ENCODE measurements at places on chromosomes 13 and 19.

GRCh38 chr19:38739440-38740256 is 4.6 kb downstream of the CAPN12 start:
- DNase-seq = no peak

DNA sequence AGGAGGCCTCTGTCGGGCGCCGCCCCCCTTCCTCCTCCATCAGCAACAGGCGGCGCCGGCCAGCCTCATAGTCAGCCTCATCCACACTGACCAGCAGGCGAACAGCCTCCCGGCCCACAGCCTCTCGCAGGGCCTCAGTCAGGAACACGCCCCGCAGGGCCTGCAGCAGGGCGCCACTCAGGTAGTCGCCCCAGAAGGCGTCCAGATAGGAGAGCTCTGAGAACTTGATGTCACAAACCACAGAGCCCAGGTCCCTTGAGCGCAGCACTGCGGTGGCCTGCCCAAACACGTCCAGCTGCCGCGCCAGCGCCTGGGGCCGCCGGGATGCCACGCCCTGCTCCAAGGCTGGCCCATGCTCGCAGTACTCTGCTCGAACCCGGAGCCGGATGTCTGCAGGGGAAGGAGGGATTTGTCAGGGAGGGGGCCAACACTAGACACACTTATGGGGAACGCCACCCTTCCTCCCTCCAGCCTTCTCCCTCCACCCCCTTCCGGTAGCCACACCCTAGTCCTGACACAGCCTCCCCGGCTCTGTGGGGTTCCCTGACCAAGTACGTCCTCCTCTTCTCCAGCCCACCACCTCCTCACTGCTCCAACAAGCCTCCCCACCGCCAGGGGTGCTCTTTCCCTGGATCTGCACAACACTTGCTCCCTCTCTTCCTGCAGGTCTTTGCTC is 17.9 kb downstream of the DEDD2 start:
- DNase-seq = peak; percentile 74

DNA sequence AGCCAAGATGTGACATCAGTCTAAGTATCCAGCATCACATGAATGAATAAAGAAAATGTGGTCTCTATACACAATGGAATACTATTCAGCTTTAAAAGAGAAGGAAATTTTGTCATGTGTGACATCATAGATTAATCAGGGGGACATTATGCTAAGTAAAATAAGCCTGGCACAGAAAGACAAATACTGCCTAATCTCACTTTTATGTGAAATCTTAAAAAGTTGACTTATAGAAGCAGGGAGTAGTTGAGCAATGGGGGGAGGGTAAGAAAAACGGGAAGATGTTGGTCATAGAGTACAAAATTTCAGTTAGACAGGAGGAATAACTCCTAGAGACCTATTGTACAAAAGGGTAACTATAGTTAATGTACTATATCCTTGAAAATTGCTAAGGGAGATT is 10.4 kb upstream of the LCP1 start:
- DNase-seq = no peak

DNA sequence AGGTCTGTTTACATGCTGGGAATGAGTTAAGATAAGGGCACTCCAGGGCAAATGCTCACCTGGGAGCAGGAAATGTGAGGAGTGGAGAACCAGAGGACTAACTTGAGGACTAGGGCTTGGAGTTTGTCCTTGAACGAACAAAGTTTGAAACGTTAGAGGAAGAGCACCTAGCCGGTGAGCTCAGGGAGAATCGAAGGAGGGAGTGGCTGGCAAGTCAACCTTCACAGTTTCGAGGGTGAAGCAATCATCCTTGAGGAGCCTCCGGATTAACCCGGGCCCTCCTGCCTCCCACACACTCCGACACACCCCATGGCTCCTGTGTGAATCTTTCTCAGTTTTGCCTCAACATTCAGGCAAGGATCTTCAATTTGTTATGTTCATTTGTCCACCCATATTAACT is 58.6 kb downstream of the LMO7 start:
- no peak for DNase-seq

GRCh38 chr19:39915101-39915847 is 19.2 kb downstream of the FCGBP start:
- no peak for DNase-seq

DNA sequence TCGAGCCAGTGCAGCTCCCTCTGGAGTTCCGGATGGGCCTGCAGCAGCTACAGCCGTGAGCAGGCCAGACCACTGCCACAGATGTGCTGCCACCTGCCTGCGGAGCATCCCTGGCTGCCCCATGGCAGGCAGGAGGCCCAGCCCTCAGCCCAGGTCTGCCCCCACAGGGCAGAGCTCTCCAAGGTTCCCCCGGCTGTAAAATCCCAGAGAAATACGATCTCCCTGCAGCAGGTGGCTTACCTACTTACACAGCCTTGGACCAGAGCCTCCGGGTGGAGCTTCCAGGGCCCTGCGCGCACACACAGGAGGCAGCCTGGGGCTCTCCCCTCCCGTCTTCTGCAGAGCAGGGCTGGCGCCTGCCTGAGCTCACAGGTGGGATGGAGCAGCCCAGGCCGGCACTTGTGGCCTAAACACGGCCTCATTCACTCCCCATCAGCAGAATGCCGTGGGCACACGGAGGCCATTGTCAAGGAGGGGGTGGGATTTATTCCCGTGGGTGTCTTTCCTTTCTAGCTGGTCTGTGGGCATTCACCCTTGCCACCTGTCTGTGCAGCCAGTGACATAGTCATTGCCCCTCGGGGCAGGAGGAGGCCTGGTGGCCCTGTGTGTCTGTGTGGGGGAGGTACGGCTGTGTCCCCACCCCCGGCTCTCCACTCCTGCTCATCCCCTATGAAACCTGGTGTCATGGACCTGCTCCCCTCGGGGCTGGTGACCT is 118.0 kb downstream of the KDM4B start:
- peak; percentile 93 for DNase-seq

DNA sequence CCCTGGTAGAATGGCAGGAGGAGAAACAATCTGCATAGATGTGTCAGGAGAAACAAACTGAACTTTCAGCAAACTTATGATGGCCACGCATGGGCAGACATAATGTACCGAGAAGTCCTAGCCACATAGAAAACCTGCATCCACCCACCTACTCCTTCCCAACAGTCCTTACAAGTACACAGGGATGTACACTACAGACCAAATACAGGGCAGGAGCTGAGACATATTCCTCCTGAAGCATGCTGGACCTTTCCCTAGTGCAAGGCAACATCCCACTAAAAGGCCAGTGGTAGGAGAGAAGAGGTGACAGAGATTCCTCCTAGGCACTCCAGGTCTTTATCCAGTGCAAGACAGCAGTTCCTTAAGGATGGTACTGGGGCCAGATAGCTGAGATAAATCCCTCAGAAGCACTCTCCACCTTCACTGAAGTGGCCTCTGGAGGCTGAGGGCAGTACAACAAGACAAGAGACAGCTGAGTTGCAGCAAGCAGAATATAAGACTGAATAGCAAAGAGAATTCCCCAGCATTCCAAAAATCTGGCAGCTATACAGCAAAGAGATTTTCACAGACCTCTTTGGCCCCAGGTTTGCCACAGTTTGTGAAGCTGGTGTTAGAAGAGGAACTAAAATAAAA is 18.3 kb downstream of the VWA8 start:
- DNase-seq = no peak

DNA sequence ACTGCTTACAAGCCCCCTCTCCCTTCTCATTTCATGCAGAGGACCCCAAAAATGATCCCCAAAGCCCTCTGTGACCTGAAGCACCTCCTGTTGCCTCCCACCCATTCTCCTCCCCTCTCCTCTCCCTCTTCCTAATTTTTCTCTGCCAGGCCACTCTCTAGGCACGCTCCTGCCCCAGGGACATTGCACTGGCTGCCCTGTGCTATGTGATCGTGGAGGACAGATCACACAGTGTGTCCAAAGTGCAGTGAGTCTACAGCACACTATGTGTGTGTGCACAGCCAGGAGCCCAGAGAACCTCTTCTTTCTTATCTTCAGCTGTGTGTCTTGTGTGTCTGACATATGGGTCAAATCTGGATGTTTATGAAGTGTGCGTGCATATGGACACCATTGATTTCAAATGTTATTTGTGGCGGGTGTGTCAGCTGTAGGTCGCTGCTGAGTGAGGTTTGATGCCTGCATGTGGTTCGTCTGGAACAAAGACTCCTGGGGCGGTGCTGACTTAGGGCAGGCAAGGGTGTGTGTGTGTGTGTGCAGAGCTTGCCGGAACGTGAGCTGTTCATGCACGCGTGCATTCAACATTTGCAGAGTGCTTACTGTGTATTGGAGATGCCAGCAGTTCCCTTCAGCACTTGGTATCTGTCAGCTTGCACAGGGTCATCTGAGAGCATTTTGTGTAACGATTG is 2.1 kb upstream of the KLHL26 start:
- DNase-seq = peak; percentile 13

- DNase-seq = no peak
Measured at GRCh38 chr13:34031610-34032009, 213.7 kb downstream of the RFC3 start.

DNA sequence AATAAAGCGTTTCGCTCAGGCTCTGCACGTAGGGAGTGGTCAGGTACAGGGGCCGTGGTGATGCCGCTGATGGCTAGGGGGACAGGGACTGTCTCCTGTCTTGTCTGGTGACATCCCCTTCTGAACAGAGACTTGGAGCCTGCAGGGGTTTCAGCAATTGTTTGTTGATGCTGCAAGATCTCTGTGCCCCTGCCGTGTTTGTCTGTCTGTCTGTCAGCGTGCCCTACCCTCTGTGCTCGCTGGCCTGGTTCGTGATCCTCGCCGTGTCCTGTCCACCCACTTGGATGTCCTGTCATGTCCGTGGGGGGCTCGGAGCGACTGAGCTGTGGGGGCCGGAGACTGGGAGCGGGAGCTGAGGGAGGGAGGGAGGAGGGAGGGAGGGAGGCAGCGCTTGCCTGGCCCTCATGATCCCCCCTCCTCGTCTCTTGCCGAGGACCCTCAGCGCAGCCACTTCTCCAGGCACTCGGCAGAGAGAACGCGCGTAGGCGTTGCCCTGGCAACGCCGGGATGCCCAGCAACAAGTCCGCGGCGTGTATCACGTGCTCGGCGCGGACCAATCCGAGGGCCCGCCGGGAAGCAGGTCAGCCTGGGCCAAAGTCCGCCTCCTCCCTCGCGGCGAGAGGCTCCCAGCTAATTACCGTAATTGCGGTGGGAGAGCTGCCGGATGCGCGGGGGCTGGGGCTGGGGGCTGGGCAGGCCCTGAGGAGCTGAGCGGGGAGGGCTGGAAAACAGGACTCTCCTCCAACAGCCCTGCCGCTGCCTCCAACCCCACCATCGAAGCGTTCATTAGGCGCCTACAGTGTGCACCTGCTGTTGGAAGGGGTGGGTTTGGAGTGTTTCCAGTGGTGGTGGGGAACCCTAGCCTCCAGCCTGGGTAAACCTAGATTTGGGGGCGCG is 31.9 kb upstream of the FEM1A start:
- DNase-seq = peak; percentile 94

- DNase-seq = no peak
Measured at GRCh38 chr13:102917019-102917418, 71.2 kb downstream of the ERCC5 start.

- no peak for DNase-seq
Measured at GRCh38 chr13:24630121-24630520, 50.1 kb upstream of the ATP12A start.

GRCh38 chr13:37202264-37202663 is 96.8 kb upstream of the CSNK1A1L start:
- no peak for DNase-seq

GRCh38 chr13:64930636-64931035 is 2299.5 kb downstream of the PCDH9 start:
- DNase-seq = no peak

GRCh38 chr13:114151565-114152284 is 19.3 kb upstream of the RASA3 start:
- DNase-seq = peak; percentile 53

DNA sequence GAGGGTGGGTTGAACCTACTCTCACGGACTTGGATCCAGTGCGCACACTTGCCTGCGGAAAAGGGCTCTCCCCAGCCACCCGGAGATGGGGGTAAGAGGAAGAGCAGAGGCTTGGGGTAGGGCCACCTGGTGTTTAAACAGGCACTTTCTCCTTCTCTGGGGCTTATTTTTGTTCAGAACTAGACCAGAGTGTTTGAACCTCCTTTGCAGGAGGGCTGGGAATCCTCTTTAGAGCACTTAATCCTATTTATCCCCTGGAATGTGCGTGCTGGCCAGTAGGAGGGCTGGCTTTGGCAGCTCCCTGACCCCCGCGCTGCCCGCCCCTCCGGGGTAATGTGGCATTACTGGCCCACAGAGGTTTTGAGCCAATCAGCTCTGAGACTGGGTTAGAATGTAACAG is 2.0 kb downstream of the RGS9BP start:
- no peak for DNase-seq

DNA sequence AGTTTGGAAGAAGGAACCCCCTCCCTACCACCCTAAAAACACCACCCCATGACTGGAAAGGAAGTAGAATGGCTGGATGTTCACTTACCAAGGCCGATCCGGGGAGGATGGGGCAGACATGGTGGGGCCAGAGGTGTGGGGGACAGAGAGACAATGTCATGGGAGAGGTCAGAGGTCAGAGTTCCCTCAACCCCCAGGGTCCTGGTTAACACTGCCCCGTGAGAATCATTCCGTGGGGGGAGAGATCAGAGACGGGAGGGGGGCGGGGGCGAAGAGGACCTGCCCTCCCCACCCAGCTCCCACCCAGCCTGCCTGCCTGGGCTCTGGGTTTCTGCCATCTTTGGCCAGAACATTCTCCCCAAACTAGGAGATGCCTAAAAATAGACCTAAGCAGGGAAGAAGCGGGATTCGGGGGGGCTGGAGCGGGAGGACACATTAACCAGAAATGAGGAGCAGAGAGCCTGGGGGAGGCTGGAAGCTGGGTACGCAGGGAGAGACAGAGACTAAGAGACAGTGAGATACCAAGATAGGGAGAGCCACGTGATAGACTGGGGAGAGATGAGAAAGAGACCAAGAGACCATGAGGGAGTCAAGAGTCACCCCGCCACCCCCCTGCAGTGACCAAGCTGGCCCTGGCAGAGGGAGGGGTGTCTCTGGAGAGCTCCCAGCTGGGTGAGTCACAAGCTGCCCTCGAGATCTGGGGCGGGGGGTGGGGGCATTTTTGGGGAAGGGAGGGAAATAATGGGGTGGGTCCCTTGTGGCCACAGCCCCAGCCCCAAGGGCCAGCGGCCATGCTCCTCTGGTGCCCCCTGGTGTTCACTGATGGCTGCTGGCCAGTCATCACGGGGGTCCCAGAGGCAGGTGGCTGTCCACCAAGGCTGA is 6.1 kb upstream of the KANK2 start:
- DNase-seq = no peak

GRCh38 chr13:76992548-76993001 is 694 bp downstream of the CLN5 start:
- DNase-seq = no peak
